ENCODE measurements at places on chromosomes 1 and 21.

DNA sequence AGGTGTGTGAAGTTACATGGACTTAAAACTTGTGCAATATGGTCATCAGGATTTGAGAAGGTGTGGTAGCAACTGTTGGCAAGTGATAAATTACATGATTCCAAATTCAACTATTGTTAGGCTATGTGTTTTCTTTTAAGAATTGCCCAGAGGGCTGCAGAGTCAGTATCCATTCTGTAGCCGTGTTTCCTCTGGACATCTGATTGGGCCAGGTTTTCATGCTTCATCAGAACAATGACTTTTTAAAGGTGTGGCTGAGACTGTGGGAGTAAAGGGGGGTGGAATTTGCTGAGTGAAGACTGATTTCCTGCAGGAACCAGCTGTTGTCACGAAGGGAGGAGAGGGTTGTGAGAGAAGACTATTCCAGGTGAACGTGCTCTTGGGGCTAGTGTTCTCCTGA, 1.7 kb upstream of the HRNR start:
- no peak for DNase-seq

- DNase-seq: no peak
Measured at GRCh38 chr1:99992760-99993467, 23.1 kb downstream of the SLC35A3 start.

- no peak for DNase-seq
Measured at GRCh38 chr1:117106478-117106877, 15.1 kb downstream of the TRIM45 start.

DNA sequence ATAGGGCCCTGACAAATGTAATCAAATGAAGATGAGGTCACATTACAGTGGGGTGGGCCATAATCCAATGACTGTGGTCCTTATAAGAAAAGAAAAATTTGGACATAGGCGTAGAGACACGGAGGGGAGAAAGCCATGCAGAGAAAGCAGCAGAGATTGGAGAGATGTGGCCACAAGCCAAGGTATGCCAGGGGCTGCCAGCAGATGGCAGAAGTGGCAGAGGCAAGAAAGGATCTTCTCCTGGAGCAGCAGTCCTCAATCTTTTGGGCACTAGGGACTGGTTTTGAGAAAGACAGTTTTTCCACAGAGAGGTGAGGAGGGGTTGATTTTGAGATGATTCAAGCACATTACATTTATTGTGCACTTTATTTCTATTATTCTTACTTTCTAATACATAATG, 355.1 kb downstream of the NPHP4 start:
- no peak for DNase-seq

- no peak for DNase-seq
Measured at GRCh38 chr1:19689856-19690255, 25.2 kb downstream of the HTR6 start.

DNA sequence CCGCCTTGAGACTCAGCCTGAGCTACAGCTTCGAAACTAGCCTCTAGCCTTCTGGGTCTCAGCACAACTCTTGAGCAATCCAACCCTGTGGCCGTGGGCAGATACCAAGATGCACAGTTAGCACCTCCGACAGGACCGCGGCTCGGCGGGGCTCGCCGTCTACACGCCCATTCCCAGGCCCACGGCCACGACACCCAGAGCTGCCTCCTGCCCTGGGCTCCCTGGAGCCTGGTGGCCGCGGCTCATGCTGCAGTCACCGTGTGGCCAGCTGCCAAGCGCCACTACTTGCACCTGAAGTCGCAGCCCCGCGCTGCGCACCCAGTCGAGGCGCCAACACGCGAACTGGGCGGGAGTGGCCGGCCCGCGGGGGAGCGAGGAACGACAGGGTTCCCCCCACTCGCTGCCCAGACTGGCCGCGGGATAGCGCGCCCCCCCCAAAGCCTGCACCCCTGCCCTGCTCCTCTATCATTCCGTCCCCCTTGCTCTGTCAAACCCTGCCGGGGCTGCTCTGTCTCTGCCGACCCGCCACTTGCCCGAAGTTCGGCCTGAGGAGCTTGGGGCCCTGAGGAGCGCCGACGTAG, 729 bp upstream of the CDCA8 start:
- no peak for DNase-seq

GRCh38 chr1:170885551-170885950, 49.8 kb upstream of the MROH9 start:
- DNase-seq: peak; percentile 43

DNA sequence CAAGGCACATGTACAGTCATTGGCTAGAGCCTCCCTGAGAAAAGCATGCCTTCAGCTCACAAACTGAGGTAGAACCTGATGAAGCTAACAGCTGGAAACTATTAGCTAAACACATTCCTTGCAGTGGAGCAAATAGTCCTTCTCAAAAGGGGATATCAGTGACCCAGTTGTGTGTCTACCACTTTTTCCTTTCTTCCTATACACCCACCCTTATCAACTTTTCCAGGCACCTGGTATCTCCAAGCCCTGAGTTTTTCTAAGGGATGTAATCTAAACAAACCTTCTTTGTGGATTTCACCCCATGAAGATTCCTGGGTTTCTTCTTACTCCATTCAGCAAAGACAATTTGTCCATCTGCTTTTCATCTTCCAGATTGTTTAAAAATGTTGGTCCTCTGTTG, 10.5 kb upstream of the ZSWIM5 start:
- DNase-seq: no peak

All from HS-27A (cell line).